Activated CD4-positive, alpha-beta memory T cell treated with anti-CD3 and anti-CD28 coated beads for 36 hours (primary cell): ENCODE measurements at places on chromosomes 4 and X.

GRCh38 chr4:138576684-138577083 lies 334.5 kb upstream of the SLC7A11 start:
- no peak for DNase-seq

DNA sequence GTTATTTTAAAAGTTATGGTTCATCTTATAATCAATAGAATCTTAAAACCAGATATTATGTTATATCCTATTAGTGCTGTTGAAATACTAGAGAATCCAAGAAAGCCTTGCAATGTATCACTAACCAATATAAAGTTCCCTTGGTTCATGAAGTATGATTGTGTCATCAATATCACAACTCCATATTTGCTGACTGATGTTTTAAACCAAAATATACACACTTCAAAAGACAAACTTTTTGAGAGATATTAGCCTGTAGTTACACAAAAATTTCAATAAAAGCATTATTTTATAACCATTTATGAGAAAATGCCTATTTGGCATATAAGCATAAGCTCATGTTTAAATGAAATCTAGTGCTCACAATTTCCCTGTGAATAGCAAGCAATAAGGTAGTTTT lies 198.6 kb downstream of the CENPC start:
- no peak for DNase-seq

GRCh38 chr4:78648640-78649363 lies 97.2 kb downstream of the ANXA3 start:
- no peak for DNase-seq

- no peak for DNase-seq
Measured at GRCh38 chr4:41197996-41198395, 16.3 kb downstream of the APBB2 start.

DNA sequence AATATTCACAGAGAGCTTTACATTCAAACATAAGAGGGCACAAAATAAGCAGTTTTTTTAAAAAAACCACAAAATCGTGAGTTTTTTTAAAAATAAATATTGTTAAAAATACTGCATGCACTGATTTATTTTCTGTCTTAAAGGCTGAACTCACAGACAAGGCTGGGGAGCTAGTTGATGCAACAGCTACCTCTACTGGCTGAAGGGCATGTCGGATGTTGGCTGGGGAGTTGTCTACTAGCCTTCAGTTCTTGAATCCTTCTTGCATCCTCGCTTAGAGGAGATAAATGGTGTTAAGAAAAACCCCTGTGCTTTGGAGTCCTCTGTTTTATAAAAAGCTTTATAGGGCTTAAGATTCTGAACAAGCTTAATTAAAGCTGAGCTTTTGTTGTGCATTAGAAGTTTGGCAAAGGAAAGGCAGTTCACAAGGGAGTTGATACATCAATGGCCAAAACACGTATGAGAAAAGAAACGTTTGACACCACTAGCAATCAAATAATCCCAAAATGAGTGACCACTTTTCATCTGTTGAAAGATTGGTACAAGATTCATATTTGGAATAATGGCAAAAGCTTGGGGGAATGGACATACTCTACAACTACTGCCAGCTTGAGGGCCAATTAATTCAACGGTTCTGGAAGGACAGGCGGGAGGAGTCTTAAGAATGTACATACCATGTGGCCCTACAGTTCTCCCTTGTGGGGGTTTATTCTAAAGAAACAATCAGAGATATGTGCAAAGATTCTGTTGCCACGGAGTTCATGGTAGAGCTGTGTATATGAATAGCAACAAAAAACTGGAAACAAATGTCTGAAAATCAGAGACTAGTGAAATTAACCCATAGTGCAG lies 94.7 kb downstream of the SEL1L3 start:
- DNase-seq, result peak; percentile 27

DNA sequence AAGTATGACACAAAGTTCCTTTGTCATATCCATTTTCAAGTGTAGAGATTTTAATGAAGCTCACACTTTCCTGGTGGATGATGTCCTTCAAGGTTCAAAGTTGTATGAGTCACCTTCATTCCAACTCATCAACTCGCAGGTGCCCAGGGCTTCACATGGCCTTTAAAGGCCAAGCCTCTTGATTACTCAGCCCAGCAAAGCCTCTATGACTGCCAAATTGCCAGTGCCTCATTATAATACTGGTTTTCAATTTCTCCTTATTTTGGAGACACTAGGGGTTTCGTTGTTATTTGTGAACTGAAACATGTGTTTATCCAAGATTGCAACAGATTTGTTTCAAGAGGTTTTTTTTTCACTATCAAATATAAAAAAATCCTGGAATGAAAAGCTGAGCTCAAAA lies 45.9 kb upstream of the PPP3CA start:
- DNase-seq, result peak; percentile 10

GRCh38 chr4:142101401-142101800 lies 465.0 kb downstream of the IL15 start:
- no peak for DNase-seq

DNA sequence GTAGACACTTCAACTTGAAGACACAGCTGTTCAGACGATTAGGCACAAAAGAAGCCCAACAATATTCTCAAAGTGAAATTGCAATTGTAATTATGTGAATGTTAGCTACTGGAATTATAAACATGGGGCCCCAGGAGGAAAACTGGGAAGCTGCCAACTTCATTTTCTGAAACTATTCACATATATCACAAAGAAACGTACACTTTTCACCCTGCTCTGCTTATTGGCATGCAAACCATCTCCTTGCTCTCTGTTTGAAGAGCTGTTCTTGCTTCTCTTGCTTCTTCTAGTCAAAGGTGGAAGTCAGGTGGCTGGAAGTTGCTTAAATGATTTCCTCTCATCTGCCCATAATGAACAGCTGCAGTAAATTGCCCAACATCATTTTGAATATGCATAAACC lies 320.1 kb downstream of the CFAP299 start:
- DNase-seq, result no peak

DNA sequence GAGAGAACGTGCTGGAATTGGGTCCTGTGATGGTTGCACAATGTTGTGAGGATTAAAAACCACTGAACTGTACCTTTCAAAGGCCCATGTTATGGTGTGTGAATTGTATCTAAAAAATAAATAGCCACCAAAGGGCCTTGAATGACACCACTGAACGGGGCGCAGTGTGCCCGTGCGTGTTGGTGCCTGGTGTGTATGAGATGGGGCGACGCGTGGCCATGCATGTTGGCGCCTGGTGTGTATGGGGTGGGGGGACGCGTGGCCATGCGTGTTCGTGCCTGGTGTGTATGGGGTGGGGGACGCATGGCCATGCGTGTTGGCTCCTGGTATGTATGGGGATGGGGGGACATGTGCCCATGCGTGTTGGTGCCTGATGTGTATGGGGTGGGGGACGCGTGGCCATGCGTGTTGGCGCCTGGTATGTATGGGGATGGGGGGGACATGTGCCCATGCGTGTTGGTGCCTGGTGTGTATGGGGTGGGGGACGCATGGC lies 66.6 kb upstream of the HELT start:
- no peak for DNase-seq

DNA sequence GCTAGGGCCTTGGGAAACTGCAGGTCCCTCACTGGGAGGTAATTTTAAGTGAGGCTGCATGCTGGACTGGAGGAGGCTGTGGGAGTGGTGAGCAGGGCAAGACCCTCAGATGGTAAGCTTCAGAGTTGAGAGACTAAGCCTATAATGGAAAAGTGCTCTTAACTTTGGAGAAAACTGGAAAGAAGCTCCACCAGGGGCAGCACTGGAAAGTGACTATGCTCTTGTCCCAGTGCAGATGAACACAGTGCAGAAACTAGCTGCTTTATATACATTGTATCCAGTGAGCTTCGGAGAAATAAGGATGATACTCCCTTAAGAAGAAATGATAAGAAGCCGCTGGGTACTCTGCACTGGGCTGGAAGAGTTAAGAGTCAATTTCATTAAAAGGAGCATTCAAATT lies 3.2 kb upstream of the MAGEB2 start:
- DNase-seq, result no peak

DNA sequence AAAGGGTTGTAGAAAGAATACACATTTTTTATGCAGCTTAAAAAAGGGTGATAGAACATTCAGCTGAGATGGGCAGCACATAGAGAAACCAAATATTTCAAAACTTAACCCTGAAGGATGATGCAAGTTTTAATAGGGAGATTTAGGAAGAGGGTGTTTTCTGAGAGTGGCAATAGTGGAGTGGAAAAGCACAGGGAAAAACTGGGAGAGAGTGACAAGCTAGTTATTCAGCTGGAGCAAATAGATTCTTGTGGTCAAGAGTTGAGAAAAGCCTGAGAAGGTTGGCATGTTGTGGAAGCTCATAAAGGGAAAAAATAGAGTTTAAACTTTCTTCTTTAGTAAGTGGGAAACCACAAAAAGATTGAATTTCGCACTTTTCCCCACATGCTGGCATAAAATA lies 359.6 kb upstream of the PITX2 start:
- DNase-seq, result no peak

- no peak for DNase-seq
Measured at GRCh38 chrX:111262086-111262485, 8.2 kb downstream of the CAPN6 start.

- no peak for DNase-seq
Measured at GRCh38 chr4:189293459-189293858, 647.2 kb upstream of the FRG1 start.

GRCh38 chr4:41039317-41039716 lies 175.0 kb downstream of the APBB2 start:
- no peak for DNase-seq

DNA sequence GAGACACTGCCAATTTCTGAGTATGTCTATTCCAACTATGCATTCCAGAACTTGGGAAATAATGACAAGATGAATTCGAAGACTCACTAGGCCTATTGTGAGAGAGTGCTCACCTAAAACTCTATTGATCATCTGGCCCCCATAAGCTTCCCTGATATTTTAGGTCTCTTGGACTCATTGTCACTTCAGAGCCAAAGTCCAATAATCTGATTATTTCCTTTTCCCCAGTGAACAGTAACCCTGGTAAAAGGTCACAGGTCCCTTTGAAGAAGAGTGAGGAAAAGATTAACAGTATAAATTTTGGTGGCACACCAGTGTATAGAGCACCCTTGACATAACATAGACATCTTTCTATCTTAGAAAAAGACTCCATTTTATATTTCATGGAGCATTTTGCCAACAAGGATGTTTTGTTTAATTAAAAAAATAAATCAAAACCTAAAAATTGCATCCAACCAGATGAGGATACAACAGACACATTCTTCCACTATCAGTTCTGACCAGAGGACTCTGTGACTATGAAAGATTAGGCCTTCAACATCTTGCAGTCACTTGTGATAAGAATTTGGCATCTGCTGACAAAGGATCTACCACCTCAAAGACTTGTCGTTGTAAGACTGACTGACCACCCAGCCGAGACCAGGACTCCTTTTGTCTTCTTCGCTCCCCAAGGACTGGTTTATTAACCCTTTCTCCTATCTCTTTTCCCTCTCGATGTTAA lies 191.9 kb downstream of the MAB21L2 start:
- DNase-seq, result no peak

DNA sequence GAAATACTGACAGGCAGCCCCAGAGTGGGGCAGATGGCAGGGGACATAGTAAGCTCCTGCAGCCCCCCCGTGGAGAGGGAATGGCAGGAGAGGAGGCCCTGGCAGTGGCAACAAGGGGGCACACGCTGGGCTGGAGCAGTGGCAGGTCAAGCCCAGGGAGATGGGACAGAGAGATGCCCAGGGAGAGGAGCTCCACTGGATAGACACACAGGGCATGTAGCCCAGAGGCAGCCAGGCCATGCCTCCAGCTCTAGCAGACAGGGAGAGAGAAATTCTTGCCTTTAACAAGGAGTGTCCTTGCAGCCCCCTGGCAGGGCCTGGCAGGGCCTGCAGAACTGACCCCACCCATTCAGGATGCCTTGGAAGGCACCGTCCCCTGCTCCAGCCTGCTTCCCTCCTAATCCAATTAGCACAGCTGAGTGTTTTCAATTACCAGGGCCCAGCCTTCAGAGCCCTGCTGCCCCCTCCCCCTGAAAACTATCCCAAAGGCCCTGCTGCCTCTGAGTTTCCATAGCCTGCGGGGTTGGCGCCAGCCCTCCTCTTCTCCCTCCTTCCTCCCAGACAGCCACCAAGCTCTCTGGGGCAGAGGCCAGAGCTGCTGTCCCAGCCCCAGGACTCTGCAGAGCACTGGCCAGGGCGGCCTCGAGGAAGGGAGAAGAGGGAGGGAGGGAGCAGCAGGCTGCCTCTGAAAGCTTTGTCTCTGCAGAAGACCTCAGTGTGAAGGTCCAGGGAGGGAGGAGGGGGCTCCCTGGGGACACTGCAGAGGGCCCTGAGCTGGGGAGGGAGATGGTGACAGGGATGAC lies 12.5 kb downstream of the L1CAM start:
- no peak for DNase-seq

DNA sequence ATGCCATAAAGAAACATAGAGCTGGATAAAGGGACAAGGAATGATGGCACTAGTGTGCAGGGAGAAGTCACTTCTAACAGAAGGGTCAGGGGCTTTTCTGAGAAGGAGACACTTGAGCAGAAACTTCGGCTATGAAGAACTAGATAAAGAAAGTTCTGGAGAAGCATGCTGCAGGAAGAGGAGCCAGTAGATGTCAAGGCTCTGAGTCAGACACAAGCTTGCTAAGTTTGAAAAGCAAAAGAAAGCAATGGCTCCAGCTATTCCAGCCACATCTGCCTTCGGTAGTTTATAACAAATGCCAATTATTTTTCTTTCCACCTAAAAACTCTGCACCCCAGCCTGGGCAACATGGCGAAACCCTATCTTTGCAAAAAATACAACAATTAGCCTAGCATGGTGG lies 7.5 kb downstream of the NUDT6 start:
- no peak for DNase-seq

- DNase-seq, result no peak
Measured at GRCh38 chr4:99934891-99935290, 11.5 kb downstream of the DNAJB14 start.

- DNase-seq, result no peak
Measured at GRCh38 chr4:140018931-140019618, 134.9 kb downstream of the MAML3 start.

DNA sequence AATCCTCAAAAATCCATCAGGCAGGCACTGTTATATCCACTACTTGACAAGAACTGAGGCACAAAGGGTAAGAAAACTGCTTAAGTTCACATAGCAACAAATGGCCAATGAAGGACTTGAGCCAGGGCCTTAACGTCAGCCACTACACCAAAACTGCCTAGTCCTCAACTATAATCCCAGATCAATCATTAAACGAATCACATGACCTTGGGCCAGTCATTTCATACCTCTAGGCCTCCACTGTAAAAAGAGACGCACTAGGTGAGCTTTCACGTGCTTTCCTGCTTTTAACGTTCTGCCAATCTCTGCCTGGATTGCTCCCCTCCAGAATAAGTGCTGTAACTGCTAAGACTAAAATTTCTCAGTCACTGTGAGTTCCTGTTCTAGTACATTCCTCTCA lies 54.7 kb downstream of the RHOXF2B start:
- DNase-seq, result no peak

DNA sequence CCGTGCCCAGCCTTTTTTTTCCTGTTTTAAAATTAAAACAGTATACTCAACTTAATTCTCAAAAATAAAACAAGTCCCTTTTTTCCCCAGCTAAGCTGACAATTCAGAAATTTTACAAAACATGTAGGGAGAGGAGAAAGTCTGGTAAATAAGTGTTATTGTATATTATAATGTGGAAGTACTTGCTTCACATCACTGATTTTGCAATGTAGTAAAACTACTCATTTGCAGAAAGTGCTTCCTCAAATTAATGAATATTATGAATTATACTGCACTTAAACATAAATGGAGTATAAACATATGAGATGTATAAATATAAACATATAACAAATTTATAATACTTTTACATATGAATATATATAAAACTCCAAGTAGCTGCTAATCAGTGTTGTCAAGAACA lies 11.6 kb upstream of the H2AZ1 start:
- no peak for DNase-seq
